Cortex of kidney (tissue), 1 donor: ENCODE measurements at places on chromosomes 7 and 10.

GRCh38 chr7:158613481-158613880, 25.9 kb upstream of the PTPRN2 start:
- DNase-seq = no peak

DNA sequence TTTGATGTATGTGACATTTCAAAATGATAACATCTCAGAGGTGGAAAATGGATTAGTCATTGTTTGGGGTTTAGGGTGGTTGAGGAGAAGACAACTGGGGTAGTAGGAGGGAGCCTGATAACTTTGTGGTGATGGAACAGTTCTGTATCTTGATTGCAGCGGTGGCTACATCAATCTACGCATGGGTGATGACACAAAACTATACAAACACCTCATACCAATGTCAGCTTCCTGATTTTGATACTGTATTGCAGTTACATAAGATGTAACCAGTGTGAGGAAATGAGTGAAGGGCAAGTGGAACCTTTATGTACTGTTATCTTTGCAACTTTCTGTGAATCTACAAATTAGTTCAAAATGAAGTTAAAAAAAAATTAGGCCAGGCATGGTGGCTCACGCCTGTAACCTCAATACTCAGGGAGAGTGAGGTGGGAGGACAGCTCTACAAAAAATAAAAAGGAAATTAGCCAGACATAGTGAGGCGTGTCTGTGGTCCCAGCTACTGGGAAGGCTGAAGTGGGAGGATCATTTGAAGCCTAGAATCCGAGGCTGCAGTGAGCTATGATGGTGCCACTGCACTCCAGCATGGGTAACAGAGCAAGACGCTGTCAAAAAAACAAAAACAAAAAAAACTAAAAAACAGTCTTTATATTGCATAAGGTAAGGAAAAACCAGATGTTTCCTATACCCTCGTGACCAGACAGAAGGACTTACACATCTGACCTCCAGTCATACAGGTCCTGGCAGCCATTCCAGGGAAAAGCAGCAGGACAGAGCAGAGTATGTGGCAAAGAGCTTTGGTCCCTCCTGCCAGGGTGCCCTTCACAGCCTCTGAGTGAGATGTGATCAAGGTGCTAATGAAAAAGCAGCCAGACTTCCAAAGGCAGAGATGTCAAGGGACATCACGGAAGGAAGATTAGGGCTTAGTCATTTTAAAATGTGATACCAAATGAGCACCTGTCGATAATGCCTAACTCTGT, 50.8 kb downstream of the CYTH3 start:
- DNase-seq = no peak

DNA sequence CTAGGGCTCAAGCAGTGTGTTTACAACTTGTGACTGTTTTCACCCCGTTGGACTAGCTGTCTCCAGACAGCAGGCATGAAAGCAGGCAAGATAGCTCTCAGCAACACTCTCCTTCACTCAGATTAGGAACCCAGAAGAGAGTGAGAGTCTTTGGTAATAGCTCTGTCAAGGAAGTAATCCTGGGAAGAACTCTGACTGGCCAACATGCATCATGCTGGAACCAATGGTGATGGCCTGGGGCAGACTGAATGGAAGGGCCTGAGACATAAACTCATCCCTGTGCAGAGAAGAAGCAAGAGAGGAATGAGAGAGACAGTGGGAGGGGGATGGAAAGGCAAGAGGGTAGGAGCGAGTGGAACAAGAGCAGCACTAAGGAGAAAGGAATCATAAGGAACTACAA, 48.9 kb downstream of the AKR1D1 start:
- DNase-seq = no peak

- no peak for DNase-seq
These were observed 248.4 kb upstream of the KLF6 start for GRCh38 chr10:4033341-4033896.

- no peak for DNase-seq
These were observed 108.3 kb downstream of the SUGCT start for GRCh38 chr7:40243076-40243475.

DNA sequence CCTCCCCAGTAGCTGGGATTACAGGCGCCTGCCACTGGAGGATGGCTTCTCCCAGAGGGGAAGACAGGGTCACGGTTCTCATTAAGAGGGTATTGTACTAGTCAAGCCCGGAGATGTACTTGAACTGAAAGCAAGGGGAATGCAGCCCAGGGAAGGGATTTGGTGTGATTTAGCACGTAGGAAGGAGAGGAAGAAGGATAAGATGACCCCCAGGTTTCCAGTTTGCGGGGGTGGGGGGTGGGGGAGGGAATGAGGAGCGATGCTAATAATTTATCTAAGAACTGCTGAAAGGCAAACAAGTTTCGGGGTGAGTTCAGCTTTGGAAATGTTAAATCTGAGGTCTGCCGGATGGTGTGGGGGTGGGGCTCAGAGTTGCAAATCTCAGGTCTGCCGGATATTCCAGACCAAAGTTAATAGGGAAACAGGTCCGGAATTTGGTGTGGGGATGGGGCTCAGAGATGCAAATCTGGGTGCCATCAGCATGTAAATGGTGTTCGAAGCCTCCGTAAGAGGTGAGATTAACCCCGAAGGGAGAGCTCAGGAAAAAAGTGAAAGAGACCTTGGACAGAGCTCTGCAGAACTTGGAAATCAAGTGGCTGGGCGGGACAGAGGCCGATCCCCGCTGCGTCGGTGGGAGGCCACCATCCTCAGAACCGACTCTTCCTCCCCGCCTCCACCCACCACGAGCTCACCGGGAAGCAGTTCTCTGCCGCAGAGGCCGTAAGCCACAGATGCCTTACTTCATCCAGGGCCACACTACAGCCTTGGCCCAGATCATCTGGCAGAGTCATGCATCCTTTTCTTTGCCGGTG, 1.6 kb upstream of the SEPHS1 start:
- DNase-seq = no peak

DNA sequence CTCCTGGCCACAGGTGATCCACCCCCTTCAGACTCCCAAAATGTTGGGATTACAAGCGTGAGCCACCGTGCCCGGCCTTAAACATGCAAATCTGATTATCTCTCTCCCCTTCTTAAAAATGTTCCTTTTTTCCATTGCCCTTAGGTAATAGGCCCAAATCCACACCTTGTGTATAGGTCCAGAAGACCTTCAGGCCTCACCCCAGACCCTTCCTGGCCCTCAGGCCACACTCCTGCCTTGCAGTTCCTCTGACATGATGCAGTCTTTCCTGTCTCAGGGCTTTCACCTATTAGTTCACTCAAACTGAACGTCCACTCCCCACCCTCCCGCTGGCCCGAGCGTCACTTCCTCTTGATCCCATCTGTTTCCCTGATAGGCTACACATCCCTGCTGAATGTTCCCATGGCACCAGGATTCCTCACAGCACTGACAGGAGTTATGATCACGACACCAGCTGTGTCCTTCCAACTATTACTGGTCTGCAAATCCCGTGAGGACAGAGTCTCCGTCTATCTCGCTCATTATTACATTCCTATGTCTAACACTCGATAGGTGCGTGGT, 46.4 kb downstream of the DENND2A start:
- no peak for DNase-seq

DNA sequence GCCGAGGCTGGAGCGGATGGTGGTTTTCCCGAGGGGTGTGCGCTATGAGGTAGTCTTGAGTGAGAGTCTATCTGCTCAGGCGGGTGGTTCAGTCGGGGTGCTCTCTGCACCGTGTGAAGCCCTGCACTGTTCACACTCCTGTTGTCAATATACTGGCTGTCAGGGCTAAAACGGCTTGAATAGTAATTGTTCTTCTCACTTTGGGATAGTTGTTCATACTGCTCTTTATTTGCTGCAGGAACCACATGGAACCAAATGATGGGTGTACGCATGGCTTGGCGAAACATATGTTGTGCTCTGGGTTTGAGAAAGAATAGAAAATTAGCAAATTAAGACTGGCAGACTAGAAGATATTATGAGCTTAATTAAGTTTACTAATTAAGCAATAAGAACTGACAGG, 432.5 kb downstream of the PARD3 start:
- DNase-seq = no peak

- no peak for DNase-seq
These were observed 101.4 kb downstream of the PRKCQ start for GRCh38 chr10:6478722-6479121.

- DNase-seq = no peak
These were observed 91.2 kb upstream of the WNT16 start for GRCh38 chr7:121237601-121238000.

- DNase-seq = no peak
These were observed 1.5 kb upstream of the SAP25 start for GRCh38 chr7:100575206-100575631.

DNA sequence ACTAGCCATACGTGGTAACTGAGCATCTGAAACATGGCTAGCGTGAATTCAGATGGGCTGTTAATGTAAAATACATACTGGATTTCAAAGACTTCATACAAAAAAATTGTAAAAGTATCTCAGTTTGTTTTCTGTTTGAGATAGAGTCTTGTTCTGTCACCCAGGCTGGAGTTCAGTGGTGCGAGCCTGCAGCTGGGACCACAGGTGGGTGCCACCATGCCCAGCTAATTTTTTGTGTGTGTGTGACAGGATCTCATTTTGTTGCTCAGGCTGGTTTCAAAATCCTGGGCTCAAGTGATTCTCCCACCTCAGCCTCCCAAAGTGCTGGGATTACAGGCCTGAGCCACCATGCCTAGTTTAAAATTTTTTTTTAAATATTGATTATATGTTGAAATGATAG, 4.5 kb downstream of the TMEM243 start:
- no peak for DNase-seq

- DNase-seq = no peak
These were observed 242.3 kb upstream of the AOAH start for GRCh38 chr7:36966636-36967035.

- no peak for DNase-seq
These were observed 266.3 kb upstream of the ZMIZ1 start for GRCh38 chr10:78802431-78802830.

- no peak for DNase-seq
These were observed 506.7 kb downstream of the GRID1 start for GRCh38 chr10:85859859-85860258.

DNA sequence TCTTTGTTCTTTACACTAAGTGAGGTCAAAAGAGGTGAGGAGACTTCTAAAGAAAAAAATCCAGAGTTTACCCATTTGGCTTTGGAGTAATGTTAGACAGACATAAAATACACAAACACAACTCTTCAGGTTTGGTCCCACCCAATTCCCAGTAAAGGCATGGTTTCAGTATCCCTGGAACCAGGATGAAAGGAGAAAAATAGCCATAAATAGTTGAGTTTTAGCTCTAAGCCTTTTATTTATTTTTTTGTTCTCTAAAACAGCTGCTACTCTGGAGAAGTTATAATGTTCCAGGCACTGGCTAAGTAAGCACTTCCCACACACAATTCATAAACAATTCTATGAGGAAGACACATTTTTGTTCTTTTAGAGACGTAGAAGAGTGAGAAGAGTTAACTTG, 4.0 kb downstream of the ABCB1 start:
- DNase-seq = no peak
